ENCODE measurements at places on chromosomes 16 and 17.
A peak's percentile ranks its signal among the peaks of the same experiment; 100 is the strongest.

GRCh38 chr17:82313195-82314011, 4.0 kb downstream of the CD7 start:
- DNase-seq: no peak
- no peak overlapping the region for H3K27ac ChIP-seq
- H3K27me3 ChIP-seq: no peaks in the 10 kb centered on the region
- peaks cover 53% of the 10 kb centered on the region for H3K4me1 ChIP-seq

- peak overlapping the region; percentile 77 for H3K27ac ChIP-seq
- H3K4me3 ChIP-seq: peak overlapping the region; percentile 32
- H3K36me3 ChIP-seq: no peaks in the 10 kb centered on the region
- DNase-seq: no peak
These were observed 43.4 kb upstream of the SLC38A10 start for GRCh38 chr17:81338274-81339190.

DNA sequence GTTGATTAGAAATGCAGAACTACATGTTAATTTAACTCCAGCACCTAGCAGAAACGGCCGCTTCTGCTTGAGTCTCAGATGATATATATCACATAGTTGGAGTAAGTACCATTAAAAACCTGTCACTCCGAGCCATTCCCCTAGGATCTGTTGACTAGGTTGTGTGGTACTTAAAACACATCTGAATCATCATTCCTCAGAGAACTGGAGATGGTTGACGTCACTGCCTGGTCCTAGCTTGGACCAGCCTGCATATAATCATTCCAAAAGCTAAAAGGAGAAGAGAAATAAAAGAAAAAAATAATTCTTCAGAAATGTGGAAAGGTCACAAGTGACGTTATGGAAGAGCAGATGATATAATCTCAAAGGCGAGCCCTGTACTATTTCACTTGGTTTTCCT, 31.3 kb upstream of the RASL10B start:
- no peak for DNase-seq
- H3K27ac ChIP-seq: no peak overlapping the region
- H3K36me3 ChIP-seq: peaks cover 2% of the 10 kb centered on the region
- H3K27me3 ChIP-seq: no peaks in the 10 kb centered on the region
- H3K4me3 ChIP-seq: no peak overlapping the region
- peaks cover 3% of the 10 kb centered on the region for H3K4me1 ChIP-seq

DNA sequence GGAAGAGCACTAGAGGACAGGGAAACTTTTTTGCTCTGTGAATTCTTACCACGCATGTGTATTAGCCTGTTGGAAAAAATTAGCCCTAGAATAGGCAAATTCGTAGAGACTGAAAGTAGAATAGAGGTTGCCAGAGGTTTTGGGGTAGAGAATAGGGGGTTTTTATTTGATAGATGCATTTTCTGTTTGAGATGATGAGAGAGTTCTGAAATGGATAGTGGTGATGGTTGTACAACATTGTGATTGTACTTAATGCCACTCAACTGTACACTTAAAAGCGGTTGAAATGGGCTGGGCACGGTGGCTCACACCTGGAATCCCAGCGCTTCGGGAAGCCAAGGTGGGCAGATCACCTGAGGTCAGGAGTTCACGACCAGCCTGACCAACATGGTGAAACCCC, 8.0 kb upstream of the DOC2B start:
- no peaks in the 10 kb centered on the region for H3K36me3 ChIP-seq
- DNase-seq: no peak
- H3K4me1 ChIP-seq: peaks cover 18% of the 10 kb centered on the region
- H3K4me3 ChIP-seq: no peak overlapping the region
